Activated CD4-positive, alpha-beta T cell treated with anti-CD3 and anti-CD28 coated beads, Interleukin-10, Interleukin-2, amounts not matched to agents 100 ng/mL and 50 ng/mL, durations not matched to agents 16 hours and 8 hours (primary cell): ENCODE measurements at places on chromosomes 1 and 21.
A peak's percentile ranks its signal among the peaks of the same experiment; 100 is the strongest.

DNA sequence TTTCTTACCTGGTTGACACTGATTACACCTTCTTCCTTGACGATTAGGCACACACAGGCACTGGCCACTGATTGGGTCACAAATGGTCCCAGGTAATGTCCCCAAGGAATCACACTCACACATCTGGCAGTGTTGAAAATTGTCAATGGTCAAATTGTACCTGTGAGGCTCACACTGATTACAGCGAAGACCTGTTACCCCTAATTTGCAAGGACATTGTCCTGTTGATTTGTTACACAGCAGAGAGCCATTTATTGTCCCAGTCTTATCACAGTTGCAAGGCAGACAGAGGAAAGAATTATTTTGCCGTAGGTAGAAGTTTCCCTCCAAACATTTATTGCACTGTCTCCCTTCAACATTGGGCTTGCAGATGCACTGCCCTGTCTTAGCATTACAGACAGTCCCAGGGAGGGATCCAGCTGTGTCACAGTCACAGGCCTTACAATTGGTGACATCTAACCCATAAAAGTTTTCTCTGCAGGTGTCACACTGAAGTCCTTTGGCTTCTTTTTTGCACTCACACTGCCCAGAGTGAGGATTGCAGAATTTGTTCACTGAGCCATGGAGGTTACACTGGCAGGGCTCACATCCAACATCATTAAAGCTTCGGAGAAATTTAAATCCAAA lies 176.6 kb downstream of the USH2A start:
- DNase-seq: no peak

GRCh38 chr1:23380719-23381118 lies 11.1 kb upstream of the ZNF436 start:
- no peak for DNase-seq

- no peak for DNase-seq
Measured at GRCh38 chr21:36915014-36915695, 51.3 kb downstream of the HLCS start.

- peak; percentile 57 for DNase-seq
Measured at GRCh38 chr1:9705337-9706093, 54.0 kb downstream of the PIK3CD start.

DNA sequence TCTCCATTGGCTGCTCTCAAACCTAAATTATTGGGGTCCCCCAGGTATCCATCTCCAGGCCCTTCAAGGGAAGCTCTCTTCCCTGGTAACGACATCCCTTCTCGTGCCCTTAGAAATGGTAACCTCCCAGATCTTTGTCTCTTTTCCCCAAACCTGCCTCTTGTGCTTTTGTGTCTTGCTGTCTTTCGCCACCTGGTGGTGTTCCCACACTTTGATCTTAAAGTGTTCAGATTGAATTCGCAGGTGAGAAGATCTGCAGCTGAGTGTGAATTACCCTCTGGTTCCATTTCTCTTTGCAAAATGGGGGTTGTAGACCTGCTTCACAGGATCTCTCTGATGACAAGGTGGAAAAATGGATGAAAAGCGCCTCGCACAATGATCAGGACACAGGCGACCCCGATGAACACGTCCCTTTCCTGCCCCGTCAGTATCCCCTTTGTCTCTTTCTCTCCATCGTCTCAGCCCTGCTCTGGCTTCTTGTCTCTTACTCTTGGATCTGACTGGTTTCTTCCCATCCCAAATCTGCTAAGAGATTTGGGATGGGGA lies 53.1 kb downstream of the DOP1B start:
- peak; percentile 65 for DNase-seq

DNA sequence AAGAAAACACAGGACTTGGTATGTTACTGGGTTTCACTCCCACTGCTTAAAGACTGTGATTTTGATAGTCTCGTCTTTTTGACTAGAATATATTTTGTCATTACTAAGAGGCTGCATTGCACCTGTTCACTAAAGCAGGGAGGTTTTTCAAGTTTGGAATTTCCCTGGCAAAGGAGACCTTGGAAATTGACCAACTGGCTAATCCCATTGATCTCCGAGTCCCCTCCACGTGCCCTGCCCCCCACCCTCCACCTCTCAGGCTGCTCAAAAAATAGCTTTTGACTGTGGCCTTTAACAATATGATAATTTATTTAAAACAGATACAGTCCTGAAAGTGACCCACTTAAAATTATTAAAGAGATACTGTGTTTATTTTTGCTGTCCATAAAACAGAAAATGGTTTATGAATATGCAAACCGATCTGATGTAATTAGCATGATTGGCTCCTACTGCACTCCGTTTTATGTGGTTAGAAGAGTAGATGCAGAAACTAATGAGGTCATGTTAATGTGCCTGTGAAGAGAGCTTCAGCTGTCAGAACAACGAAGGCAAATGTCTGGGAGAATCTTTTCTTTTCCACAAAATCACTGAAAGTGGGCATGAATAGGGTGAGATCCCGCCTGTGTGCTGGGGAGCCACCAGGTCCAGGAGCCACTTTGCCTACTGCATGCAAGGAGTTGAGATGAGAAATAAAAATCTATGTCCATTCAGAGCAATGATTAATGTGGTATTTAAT lies 361.5 kb downstream of the RRAGC start:
- no peak for DNase-seq

- no peak for DNase-seq
Measured at GRCh38 chr1:214372092-214372491, 91.1 kb downstream of the SMYD2 start.

DNA sequence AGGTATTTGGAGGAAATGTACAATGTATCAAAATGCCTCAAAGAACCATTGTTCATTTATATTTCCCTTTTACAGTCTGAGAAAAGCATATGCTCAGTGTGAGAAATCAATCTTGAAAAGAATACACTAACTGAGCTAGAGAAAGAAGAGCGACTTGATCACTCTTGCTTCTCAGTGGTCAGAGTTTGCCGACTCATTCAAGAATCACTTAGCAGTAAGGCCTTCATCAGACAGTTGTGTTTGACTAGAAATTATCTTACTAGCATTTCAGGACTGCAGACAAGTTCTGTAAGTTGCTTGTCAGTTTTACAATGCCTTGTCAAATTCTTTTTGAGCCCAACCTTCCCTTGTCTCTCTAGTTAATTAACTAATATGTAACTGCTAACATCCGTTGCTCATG lies 12.9 kb downstream of the RGS18 start:
- no peak for DNase-seq

GRCh38 chr21:38329162-38329561 lies 72.4 kb downstream of the KCNJ15 start:
- no peak for DNase-seq

DNA sequence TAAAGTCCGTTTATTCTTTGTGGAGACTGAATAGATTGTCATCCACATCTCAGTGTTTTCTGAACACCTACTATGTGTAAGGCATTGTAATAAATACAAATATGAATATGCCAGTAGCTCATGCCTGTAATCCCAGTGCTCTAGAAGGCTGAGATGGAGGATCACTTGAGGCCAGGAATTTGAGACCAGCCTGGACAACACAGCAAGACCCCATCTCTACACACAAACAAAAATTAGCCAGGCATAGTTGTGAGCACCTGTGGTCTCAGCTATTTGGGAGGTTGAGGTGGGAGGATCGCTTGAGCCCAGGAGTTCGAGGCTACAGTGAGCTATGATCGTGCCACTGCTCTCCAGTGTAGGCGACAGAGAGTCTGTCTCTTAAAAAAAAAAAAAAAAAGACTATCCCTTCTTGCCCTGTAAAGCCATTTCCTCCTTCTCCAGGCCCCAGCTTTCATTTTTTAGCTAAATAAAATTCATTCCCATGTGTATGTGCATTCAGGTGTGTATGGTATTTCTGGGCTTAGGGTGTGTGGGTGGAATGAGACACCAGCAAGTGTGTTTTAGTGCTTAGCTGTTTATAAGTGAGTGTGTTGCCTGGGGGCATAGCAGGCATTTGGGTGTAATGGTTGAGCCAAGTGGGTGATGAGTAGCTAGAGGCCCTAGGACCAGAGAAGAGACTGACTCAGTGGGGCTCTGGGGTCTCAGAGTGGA lies 7.8 kb downstream of the CELSR2 start:
- no peak for DNase-seq

- DNase-seq: no peak
Measured at GRCh38 chr21:31136891-31137290, 98.6 kb upstream of the KRTAP19-8 start.

DNA sequence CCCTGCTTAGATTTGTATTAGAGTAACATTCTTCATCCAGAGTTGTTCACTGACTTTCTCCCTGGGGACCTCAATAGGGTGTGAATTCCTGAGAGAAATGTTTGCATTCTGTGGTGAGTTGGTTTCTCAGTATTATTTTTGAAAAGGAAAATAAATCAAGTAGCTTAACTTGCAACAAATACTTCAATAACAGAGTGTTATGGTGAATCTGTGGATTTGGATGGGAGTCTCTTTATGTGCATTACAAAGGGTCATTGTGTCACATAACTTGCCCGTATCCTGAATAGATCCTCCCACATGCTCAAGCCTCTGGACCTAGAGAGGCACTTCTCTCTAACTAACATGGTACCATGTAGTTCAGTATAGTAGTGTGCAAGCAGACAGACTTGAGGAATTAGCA lies 68.4 kb upstream of the IPO9 start:
- DNase-seq: no peak

DNA sequence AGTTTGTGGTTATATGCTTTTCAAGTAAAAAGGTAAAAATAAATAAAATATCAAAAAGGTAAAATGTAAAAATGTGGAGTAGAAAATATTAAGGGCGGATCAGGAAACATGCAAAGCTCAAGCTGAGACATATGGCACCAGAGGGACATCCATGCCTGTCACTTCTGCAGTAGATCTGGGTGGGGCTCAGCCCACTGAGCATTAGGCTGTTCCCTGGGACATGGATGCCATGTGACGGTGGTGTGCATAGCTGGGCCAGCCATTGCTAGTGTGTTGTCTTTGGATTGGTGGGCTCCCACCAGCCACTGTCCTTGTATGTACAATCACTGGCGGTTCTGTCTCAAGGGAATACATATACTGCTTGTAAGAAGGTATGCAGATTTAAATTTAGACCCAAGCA lies 3.0 kb downstream of the TTC13 start:
- no peak for DNase-seq

GRCh38 chr1:101264697-101265096 lies 27.9 kb downstream of the S1PR1 start:
- peak; percentile 48 for DNase-seq

DNA sequence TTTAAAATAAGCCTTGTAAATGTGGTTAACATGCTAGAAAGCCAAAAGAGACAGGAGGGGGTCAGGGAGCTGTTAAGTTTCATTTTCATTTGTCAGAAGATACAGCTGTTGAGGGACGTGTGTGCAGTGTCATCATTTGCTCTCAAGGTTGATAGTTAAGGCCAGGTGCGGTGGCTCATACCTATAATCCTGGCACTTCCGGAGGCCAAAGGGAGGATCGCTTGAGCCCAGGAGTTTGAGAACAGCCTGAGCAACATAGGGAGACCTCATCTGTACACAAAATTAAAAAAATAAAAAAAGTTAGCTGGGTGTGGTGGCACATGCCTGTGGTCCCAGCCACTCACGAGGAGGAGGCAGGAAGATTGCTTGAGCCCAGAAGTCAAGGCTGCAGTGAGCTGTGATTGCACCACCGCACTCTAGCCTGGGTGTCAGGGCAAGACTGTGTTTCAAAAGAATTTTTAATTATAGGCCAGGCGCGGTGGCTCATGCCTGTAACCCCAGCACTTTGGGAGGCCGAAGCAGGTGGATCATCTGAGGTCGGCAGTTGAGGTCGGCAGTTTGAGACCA lies 22.7 kb downstream of the ZBTB8OS start:
- peak; percentile 43 for DNase-seq

DNA sequence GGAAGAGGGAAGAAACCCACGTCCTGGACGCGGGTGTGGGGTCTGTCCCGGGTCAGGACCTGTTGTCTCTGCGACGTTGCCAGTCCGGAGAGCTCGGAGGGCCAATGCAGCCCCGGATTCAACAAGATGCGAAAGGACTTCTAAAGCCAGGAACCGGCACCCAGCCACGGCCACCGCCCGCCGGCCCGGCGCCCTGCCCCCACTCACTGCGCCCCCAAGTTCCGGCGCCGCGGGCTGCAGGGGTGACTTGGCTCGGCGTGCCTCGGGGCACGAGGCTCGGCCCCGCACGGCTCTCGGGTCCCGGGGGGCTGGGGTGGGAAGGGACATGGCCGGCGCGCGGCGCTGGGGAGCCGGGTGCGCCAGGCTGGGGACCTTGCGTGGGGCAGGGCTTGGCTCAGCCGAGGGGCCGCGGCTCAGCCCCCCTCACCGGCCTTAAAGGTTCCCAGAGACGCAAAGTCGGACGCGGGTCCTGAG lies 51.8 kb upstream of the H6PD start:
- no peak for DNase-seq

GRCh38 chr1:58966103-58966916 lies 182.5 kb upstream of the JUN start:
- DNase-seq: no peak

- no peak for DNase-seq
Measured at GRCh38 chr1:7374563-7375160, 396.4 kb upstream of the VAMP3 start.

GRCh38 chr1:155813672-155814071 lies 43.3 kb downstream of the GON4L start:
- DNase-seq: no peak

DNA sequence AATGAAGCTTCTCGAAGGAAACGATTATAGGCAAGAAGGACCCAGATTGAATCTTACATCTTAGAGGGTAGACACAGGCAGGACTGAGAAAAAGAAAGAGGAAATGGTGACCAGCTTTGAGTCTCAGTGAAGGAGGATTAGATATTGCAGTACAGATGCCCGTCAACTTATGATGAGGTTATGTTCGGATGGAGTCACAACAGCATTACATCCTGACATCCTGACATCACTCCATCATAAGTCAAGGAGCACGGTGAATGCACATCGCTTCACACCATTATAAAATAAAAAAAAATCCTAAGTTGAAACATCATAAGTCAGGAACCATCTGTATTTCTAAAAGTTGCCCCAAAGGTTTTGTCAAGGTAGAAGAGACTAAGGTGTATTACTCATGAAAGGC lies 312.3 kb upstream of the PLXNA2 start:
- no peak for DNase-seq

GRCh38 chr1:20349561-20349960 lies 58.9 kb downstream of the VWA5B1 start:
- DNase-seq: no peak

DNA sequence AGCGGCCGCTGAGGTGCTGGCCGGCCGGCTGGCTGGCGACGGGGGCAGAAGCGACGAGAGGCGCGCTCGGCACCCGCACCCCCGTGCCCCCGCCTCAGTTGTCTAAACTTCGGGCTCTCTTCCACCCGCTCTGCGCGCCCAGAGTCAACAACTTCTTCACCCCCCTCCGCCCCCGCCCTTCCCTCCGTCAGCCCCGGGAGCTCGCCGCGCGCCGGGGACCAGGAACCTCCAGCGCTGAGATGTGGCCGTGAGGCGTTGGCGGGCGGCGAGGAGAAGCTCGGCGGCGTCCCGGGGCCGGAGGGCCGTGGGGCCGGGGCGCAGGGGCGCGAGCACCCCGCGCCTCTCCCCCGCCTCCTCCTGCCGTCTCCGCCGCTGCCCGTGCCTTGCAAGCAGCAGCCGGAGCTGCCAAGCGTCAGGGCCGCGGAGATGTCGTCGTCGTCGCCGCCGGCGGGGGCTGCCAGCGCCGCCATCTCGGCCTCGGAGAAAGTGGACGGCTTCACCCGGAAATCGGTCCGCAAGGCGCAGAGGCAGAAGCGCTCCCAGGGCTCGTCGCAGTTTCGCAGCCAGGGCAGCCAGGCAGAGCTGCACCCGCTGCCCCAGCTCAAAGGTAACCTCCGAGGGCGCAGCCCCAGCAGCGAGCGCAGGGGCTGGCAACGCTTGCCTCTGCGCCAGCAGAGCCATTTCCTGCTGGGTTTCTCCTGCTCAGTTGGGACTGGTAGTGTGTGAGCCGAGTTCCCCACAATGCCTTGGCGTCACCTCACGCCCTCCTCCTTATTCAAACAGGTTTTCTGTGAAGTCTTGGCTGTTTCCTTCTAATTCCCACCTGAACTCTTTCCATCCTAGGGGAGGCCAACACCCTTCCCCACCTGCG lies 710 bp downstream of the PPP2R5A start:
- peak; percentile 75 for DNase-seq
